ENCODE measurements at places on chromosomes 7 and 10.

DNA sequence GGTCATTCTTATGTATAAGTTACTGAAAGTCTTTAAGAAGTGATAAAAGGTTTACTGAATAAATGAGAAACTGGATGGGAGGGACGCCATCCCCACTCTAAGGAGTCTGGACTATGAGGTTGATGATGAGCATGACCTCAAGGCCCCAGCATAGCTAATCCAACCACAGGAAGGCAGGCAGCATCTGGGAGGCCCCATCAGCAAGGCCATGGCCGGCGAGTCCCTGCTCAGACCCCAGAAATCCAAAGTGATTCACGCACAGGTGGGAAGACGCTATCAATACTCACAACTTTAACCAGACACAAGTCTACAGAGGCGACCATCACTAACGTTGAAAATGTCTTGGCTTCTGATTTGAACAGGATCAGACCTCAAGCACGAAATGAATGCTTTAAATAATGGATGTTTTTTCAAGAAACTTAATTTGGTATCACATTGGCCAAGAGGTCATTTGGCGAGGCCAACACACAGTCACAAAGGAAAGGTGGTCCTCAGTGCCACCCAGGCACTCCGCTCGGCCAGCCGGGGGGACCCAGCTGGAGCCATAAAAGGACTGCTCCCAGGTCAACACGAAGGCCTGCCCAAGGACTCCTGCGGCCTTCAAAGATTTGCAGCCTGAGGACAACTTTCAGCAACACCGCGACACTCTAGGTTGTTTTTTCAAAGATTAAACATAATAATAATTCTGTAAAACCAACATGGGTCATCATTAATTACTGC, 228.5 kb downstream of the PTPRN2 start:
- DNase-seq, result no peak

GRCh38 chr7:134085311-134085710, 41.8 kb upstream of the LRGUK start:
- peak; percentile 11 for DNase-seq

DNA sequence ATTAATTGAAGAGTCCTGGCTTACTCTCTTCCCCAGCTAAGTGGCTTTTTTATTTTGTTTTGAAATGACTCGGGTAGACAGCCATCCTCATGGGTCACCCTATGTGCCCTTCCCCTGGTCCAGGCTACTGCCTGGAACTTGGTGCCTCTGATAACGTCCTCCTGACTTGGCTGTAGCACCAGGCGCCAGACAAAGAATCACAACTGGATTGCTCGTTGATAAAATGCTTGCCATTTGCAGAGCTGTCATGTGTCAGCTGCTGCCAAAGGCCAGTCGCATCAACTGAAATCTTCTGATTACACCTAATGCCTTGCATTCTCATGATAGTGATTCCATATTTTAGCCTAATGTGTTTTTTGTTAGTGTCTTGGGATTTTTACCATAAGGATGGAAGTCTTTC, 27.4 kb upstream of the ABLIM1 start:
- no peak for DNase-seq

DNA sequence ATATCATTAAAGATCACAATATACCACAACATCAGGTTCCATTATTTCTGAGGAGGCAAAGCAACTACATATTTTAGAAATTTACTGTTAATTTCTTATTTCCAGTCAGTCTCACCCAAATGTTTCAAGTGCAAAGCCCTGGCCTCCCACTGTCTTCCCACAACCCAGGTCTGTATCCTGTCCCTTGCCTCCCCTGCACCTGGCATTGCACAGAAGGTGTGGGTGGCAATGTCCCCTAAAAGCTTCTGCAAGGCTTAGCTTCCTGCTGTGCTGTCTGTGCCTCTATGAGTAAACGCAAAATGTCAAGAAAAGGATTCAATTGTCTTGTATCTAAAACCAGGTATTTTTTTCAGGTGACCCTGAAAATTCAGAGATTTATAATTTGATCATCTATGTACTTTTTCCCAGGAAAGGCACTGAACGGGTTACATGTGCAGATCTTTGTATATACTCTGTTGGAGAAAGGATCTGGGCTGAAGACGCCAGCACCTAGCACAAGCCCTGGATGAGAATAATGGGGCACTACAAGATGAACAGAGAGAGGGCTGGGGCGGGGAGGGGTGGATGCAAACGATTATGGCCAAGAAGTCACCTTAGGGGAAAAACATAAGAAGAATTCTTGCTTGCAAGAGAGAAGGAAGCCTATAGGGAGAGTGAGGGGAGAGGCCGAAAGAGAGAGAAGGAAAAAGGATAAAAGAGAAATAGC, 3.1 kb upstream of the ANTXRL start:
- DNase-seq, result no peak

- DNase-seq, result peak; percentile 27
Observed at GRCh38 chr10:42594246-42594650, 44.1 kb downstream of the ZNF33B start.
